Left lobe of liver (tissue), 2 donors: ENCODE measurements at places on chromosomes 13 and 19.

GRCh38 chr13:58804832-58805231, 1173.3 kb downstream of the PCDH17 start:
- no peak for DNase-seq

DNA sequence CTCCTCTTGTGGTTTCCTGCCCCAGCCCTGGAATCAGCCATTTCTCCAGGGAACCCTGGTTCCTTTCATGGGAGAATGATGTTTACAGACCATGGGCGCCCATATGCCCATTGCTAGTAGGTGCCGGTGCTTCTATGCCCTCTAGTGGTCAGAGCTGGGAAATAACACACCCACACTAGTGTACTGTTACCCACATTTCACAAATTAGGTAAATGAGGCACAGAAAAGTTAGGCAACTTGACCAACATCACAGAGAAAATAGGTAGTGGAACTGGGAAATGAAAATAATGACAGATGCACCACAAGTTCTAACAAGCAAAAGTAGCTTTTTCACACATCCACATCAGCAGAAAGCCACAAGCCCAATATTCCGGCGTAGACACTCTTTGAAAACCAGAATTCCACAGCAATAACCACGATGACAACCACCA, 1.3 kb upstream of the CEACAM3 start:
- DNase-seq = no peak

- peak; percentile 40 for DNase-seq
Observed at GRCh38 chr19:58203814-58204475, 21.1 kb downstream of the ZNF274 start.

- DNase-seq = no peak
Observed at GRCh38 chr19:49844138-49845095, 6.5 kb upstream of the PTOV1 start.
